ENCODE measurements at places on chromosomes 2 and 18. TPM values are rescaled to one million over a fixed set of nuclear protein-coding genes. Genes with fewer than 3 reads are reported as not detected.

ST6GAL2 gene
- 0.51 TPM for total RNA-seq

- no peaks in the 10 kb centered on the region for H3K36me3 ChIP-seq
- peak overlapping the region; percentile 94 for H3K4me3 ChIP-seq
- H3K27ac ChIP-seq = no peak overlapping the region
- no peaks in the 10 kb centered on the region for H3K27me3 ChIP-seq
- DNase-seq = no peak
These were observed 1.8 kb downstream of the TMEM131 start for GRCh38 chr2:97993926-97994325.

GRCh38 chr2:135742325-135742757, 686 bp downstream of the UBXN4 start:
- no peaks in the 10 kb centered on the region for H3K4me1 ChIP-seq
- peak; percentile 40 for DNase-seq
- no peaks in the 10 kb centered on the region for H3K27me3 ChIP-seq
- H3K27ac ChIP-seq = peak overlapping the region; percentile 99

DNA sequence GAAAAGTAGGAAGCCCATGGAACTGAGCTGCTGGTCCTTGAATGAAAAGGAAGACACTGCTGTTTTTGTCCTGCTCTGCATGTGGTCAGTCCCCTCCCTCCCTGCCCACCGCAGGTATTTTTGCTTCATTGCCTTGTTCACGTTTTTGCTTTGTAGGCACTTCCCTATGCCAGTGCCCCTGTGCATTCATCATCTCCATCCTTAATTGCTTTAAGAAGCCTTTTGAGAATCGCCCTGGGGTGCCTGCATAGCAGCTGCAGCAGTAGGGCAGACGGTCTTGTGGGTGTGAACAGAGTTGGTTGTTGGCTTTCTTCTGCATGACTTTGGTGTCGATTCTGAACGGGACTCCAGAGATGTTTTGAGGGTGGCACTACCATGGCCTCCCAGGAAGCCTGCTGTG, 97.0 kb downstream of the CABLES1 start:
- peak overlapping the region; percentile 95 for H3K27ac ChIP-seq
- peaks cover 14% of the 10 kb centered on the region for H3K4me1 ChIP-seq
- no peaks in the 10 kb centered on the region for H3K36me3 ChIP-seq
- DNase-seq = no peak
- no peaks in the 10 kb centered on the region for H3K27me3 ChIP-seq

- peaks cover 3% of the 10 kb centered on the region for H3K27me3 ChIP-seq
- H3K36me3 ChIP-seq = no peaks in the 10 kb centered on the region
- no peaks in the 10 kb centered on the region for H3K4me1 ChIP-seq
- no peak overlapping the region for H3K4me3 ChIP-seq
- no peak overlapping the region for H3K27ac ChIP-seq
These were observed 2.8 kb downstream of the ECEL1 start for GRCh38 chr2:232484628-232485347.

TSPYL6 gene
- total RNA-seq = 0.18 TPM

DNA sequence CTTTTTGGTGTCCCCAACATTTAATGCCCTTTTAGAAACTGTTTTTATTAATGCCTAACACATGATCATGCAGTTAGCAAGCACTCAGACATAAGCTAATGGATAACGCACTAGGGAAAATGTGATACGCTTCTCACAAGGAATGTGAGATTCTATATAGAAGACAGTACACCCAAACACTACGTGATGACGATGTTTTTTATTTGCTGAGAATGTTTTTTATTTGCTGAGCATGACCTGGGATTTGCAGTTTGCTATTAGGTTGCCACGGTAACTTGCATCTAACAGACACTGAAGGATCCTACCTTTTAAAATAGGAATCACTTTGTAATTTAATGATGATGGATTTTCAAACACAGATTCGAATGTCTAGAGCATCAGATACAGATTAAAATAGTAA, 4.9 kb downstream of the SMC6 start:
- no peak for DNase-seq
- no peak overlapping the region for H3K4me3 ChIP-seq
- no peak overlapping the region for H3K27ac ChIP-seq
- no peaks in the 10 kb centered on the region for H3K36me3 ChIP-seq

GRCh38 chr18:22271030-22271429, 101.6 kb downstream of the GATA6 start:
- no peaks in the 10 kb centered on the region for H3K36me3 ChIP-seq
- H3K4me1 ChIP-seq = no peaks in the 10 kb centered on the region
- H3K4me3 ChIP-seq = no peak overlapping the region
- no peaks in the 10 kb centered on the region for H3K27me3 ChIP-seq

DNA sequence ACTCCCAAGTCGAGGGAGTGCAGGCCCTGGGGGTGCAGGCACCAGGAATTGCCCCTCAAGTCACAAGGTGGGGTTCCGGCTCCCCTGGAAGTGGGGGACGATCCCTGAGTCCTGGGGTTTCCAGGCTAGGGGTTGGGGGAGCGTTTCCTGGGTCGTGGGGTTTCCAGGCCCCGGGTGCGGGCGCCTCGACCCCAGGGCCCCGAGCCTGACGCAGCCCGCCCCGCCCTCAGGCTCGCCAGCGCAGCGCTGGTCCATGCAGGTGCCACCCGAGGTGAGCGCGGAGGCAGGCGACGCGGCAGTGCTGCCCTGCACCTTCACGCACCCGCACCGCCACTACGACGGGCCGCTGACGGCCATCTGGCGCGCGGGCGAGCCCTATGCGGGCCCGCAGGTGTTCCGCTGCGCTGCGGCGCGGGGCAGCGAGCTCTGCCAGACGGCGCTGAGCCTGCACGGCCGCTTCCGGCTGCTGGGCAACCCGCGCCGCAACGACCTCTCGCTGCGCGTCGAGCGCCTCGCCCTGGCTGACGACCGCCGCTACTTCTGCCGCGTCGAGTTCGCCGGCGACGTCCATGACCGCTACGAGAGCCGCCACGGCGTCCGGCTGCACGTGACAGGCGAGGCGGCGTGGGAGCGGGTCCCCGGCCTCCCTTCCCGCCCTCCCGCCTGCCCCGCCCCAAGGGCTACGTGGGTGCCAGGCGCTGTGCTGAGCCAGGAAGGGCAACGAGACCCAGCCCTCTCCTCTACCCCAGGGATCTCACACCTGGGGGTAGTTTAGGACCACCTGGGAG, 12.0 kb downstream of the SIGLEC15 start:
- no peak for DNase-seq
- peaks cover 10% of the 10 kb centered on the region for H3K27me3 ChIP-seq

- no peaks in the 10 kb centered on the region for H3K27me3 ChIP-seq
- H3K4me1 ChIP-seq = no peaks in the 10 kb centered on the region
- DNase-seq = no peak
These were observed 245.6 kb upstream of the TCF4 start for GRCh38 chr18:55833543-55833942.

GRCh38 chr2:229952256-229952835, 30.0 kb downstream of the FBXO36 start:
- no peaks in the 10 kb centered on the region for H3K27me3 ChIP-seq
- H3K36me3 ChIP-seq = no peaks in the 10 kb centered on the region
- no peak overlapping the region for H3K27ac ChIP-seq
- no peak for DNase-seq
- H3K4me1 ChIP-seq = no peaks in the 10 kb centered on the region
- no peak overlapping the region for H3K4me3 ChIP-seq

DNA sequence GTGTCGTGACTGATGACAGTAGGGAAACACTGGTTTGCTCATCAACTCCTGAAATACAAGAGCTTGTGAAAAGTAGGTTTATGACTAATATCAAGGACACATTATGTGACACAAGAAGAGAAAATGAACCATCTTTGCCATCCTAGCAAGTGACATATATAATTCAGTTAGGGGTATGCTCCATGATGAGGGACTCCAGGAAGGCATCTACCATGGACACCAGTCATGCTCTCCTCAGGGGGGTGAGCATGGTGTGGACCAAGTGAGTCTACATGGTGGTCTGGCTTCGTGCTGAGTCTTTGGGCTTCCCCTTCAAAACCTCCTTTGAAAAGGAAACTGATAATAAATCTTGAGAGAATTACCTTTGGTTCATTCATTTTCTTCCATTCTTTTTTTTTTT, 11.7 kb upstream of the SERPINB5 start:
- H3K27ac ChIP-seq = no peak overlapping the region
- DNase-seq = no peak
- no peaks in the 10 kb centered on the region for H3K4me1 ChIP-seq
- H3K4me3 ChIP-seq = no peak overlapping the region

GRCh38 chr2:135688978-135689377, 52.7 kb upstream of the UBXN4 start:
- H3K4me3 ChIP-seq = no peak overlapping the region
- no peak overlapping the region for H3K27ac ChIP-seq
- no peaks in the 10 kb centered on the region for H3K36me3 ChIP-seq

GRCh38 chr2:3756306-3756705, 52.9 kb downstream of the DCDC2C start:
- no peaks in the 10 kb centered on the region for H3K36me3 ChIP-seq
- no peaks in the 10 kb centered on the region for H3K27me3 ChIP-seq
- H3K4me1 ChIP-seq = no peaks in the 10 kb centered on the region

- H3K27ac ChIP-seq = peak overlapping the region; percentile 94
- DNase-seq = no peak
- H3K4me1 ChIP-seq = peaks cover 13% of the 10 kb centered on the region
- H3K27me3 ChIP-seq = no peaks in the 10 kb centered on the region
- H3K4me3 ChIP-seq = peak overlapping the region; percentile 98
These were observed 815 bp downstream of the CEBPZ start for GRCh38 chr2:37230581-37230980.

GRCh38 chr2:105880637-105881036, 135.9 kb downstream of the NCK2 start:
- no peak overlapping the region for H3K4me3 ChIP-seq
- no peaks in the 10 kb centered on the region for H3K36me3 ChIP-seq
- no peaks in the 10 kb centered on the region for H3K4me1 ChIP-seq
- no peak overlapping the region for H3K27ac ChIP-seq
- no peak for DNase-seq
- no peaks in the 10 kb centered on the region for H3K27me3 ChIP-seq

ELOA2 gene
- total RNA-seq = not detected
